ENCODE measurements at places on chromosomes 16 and 17. TPM values are rescaled to one million over a fixed set of nuclear protein-coding genes. Genes with fewer than 3 reads are reported as not detected.

GRCh38 chr17:49100601-49101000 is 32.0 kb upstream of the B4GALNT2 start:
- no peak for DNase-seq

- DNase-seq, result no peak
Observed at GRCh38 chr17:57625957-57626356, 119.1 kb downstream of the CCDC182 start.

The CA7 gene
- not detected for polyA plus RNA-seq

DNA sequence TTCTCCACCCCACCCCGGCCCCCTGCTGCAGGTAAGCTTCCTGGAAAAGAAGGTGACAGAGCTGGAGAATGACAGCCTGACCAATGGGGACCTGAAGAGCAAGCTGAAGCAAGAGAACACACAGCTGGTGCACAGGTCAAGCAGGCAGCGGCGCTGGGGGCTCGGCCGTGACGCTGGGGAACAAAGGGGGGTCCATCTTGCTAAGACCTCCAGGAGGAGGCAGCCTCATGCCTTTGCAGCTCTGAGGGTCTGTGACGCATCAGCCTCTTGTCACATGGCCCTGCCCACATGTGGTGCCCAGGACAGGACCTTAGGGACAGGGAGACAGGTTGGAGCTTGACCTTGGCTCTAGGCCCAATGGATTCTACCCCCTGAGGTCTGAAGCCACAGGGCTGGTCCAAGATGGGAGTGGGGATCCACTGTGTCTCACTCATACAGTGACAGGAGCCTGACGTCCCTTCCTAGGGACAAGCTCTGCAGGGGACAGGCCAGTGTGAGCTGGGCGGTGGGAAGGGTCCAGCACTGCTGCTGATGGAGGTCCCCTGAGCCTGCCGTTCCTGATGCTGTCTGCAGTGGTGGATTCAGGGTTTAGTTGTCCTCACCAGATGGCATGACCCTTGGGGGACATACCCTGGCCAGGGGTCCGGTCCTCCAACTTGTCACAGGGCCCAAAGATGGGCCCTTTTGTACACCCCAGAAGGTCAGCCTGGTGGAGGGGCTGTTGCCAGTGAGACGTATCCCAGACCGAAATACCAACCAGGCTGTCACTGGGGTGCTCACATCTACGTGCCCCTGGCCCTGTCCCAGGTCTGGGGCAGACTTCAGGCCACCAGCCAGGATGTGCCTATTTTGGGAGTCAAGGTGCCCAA is 132.6 kb downstream of the RAB11FIP4 start:
- no peak for DNase-seq

- no peak for DNase-seq
Observed at GRCh38 chr17:8417806-8418205, 17.9 kb upstream of the NDEL1 start.

DNA sequence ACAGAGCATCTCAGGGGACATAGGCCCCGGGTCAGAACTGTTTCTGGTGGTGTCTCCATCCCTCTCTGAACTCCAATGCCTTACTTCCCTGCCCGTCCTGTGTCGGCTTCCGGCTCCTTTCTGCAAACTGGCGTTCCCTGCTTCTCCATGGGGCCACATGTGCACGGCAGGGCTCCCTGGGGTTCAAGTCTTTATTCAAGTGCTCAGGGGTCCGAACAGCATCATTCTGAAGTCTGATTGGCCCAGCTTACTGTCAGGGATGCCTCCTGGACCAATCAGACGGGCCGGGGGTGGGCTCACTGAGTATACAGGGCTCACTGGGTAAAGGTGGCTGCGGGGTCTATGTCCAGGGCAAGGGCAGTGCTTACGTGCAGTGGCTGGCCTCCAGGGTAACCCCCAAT is 17.1 kb downstream of the C16orf82 start:
- DNase-seq, result no peak

DNA sequence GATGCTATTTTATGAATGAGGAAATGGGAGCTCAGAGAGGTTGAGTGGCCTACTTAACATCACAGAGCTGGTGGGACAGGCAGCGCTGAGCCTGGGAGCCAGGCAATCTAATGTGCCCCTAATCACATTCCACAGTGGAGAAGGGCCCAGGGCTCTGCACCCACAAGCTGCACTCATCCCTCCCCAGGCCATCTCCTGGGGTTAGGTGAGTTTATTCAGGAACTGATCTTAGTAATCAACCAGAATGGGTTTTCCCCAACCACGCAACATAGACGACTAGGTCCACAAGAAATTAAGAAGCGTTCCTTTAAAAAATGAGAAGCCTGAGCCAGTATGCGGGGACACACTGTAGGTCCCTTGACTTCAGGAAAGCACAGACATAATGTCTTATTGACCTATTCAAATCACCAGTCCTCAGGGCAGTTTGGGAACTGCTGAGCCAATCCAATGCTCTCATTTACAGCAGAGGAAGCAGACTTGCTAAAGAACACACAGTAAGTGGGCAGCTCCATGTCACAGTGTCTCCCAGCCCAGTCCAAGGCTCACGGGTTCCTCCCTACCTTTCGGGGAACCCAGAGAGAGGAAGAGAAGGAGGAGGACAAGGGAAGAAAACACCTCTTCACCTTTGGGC is 2.3 kb downstream of the MPP3 start:
- no peak for DNase-seq

DNA sequence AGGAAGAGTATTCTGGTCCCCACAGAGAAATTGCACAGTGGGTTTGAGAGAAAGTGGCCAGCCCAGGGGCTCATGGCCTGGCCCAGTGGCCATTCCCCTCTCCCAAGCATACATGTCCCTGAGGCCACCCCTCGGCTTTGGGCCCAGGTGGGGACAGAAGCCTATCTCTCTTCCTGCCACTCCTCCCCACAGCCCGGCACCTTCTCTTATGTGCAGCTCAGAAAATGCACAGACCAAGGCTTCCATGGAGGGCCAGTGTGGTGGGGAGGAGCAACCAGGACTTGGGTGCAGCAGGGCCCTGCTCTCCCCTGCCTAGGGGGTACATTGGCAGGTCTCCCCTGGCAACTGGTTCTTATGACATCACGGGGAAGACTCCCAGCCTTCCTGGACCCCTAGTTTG is at the start of gene C16orf90:
Gene C16orf90, minus strand, starts transcription at position 314 of the 400 bp plus-strand sequence. Its CDS starts 68 bp downstream, at position 246.
- DNase-seq, result no peak

GRCh38 chr16:82594114-82594513 is 32.7 kb upstream of the CDH13 start:
- no peak for DNase-seq

The CRISPLD2 gene
- polyA plus RNA-seq, result 103 TPM

DNA sequence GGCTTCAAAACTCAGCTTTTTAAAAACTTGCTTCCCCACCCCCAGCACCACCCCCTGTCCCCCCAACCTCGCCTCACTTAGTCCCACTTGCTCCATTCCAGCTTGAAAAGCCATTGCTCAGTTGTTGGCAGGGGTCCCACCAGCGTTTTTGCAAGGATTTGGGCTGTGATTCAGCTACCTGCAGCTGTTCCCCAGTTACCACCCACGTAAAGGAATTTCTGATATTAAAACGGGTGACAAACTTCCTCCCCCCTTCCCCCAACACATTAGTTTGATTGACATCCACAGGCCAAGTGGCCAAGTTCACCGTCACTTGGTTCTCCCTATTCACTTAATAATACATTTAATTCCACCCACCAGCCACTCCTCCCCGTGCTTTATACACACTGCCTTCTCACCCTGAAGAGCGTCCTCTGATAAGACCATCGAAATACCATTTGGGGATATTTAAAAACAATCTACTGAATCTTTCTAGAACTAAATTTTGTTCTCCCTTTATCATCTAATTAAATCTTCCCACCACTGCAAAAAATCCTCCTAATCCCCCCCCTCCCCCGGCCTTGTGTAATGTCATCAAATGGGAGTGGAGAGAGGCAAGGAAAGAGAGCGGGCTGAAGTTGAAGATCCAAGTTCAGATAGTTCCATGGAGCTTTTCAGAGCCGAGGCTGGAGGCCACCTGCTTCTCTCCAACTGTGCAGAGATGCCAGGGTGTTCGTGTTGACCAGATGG is 55.1 kb downstream of the SOX9 start:
- no peak for DNase-seq

- DNase-seq, result no peak
Observed at GRCh38 chr17:82449131-82449882, 1.2 kb downstream of the CYBC1 start.

DNA sequence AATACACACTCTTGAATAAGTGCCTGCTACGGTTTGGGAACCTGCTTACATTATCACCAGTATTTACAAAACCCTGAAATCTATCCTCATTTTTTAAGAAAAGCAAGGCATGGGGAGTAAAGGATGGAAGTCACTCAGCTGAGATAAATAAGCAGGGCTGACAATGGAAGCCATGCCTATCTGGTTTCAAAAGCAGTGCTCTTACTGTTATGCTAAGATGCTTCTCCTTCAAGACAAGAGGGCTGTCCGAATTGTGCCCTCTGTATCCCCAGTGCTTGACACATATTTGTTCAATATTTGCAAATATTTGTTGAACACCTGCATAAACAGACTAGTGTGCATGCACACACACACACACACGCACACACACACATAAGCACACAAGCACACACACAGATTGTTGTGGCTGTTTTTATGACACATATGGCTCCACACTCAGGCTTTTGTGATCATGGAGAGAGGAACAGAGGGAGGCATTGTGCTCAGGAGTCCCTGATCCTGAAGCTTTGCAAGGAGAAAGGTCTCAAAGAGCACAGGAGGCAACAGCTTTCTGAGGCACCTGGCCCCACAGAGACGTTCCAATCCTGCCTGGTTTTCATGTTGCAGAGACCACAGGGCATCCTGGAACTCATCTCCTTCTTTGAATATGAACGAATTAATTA is 401.6 kb upstream of the CDH11 start:
- no peak for DNase-seq

GRCh38 chr17:58156839-58157803 is 8.9 kb downstream of the OR4D1 start:
- no peak for DNase-seq

The ARMC7 gene
- polyA plus RNA-seq, result 5.6 TPM

The HBA2 gene
- not detected for polyA plus RNA-seq

The PRR14 gene
- 4.9 TPM for polyA plus RNA-seq

- DNase-seq, result no peak
Observed at GRCh38 chr17:15048933-15049794, 216.0 kb downstream of the PMP22 start.

- no peak for DNase-seq
Observed at GRCh38 chr17:73455050-73455687, 143.4 kb upstream of the CDC42EP4 start.

DNA sequence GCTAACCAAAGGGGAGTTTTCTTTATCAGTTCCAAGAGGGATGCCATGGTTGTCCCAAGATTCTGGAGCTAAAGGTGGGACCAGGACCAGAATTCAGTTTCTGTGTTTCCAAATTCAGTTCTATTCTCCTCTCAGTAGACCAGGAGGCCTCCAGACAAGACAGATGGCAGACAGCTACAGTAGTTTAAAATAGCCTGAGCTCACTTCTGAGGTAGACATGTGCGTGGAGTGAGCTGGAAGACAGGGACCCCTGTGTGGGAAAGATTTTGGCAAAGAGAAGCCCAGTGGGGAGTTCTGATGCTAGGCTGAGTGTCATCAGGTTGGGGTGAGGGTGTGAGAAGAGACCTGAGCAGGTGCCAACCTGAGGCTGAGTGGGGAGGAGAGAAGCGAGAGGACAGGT is 95.4 kb downstream of the PRKCB start:
- no peak for DNase-seq

The GFER gene
- 15.8 TPM for polyA plus RNA-seq

The DNAH2 gene
- 0.06 TPM for polyA plus RNA-seq

GRCh38 chr17:58330997-58331814 is 2.6 kb upstream of the TSPOAP1 start:
- no peak for DNase-seq

The MT1H gene
- not detected for polyA plus RNA-seq

The UBB gene
- 1,944 TPM for polyA plus RNA-seq

The RASD1 gene
- polyA plus RNA-seq, result 0.55 TPM

- DNase-seq, result no peak
Observed at GRCh38 chr16:7257016-7257415, 75.6 kb upstream of the RBFOX1 start.

The FOXL1 gene
- polyA plus RNA-seq, result 41.1 TPM

DNA sequence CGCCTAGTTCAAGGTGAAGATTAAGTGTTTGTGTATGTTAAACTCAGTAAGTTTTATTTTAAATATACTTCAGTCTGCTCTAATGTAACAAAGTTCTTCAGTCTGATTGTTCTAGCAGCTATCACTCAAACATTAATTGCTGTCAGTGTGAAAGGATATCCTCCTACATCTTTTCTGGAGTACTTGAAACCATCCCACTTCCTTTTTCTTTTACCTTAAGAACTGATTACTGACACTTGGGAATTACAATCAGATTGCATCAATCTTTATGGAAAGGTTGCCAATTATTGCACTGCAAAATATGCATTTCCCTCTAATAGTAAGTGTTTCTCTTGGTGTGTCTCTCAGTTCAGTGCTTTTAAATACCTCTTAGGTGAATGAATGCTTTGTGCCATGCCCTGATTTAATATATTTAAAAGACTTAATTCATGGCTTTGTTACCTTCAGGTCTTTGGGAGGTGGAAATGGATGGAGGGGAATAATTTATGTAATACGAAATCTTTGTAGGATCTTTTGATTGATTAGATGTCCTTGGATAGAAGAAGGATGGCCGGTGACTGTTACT is 16.6 kb downstream of the MRTFB start:
- DNase-seq, result no peak

GRCh38 chr17:59858167-59858816 is 34.5 kb downstream of the TUBD1 start:
- DNase-seq, result no peak

The RASL10B gene
- polyA plus RNA-seq, result 3.3 TPM

- no peak for DNase-seq
Observed at GRCh38 chr16:78654929-78655328, 555.5 kb downstream of the WWOX start.

GRCh38 chr16:56935201-56935600 is 3.3 kb downstream of the HERPUD1 start:
- no peak for DNase-seq

GRCh38 chr17:19705201-19705600 is 11.2 kb downstream of the SLC47A2 start:
- no peak for DNase-seq

- no peak for DNase-seq
Observed at GRCh38 chr17:73348018-73348828, 36.4 kb upstream of the CDC42EP4 start.

- DNase-seq, result no peak
Observed at GRCh38 chr16:10067406-10067805, 114.8 kb downstream of the GRIN2A start.

The MYO15A gene
- polyA plus RNA-seq, result 0.32 TPM

The KRT14 gene
- polyA plus RNA-seq, result 0.09 TPM

The TBC1D3I gene
- polyA plus RNA-seq, result 0.10 TPM

The TMEM235 gene
- not detected for polyA plus RNA-seq

The CASKIN2 gene
- polyA plus RNA-seq, result 1.9 TPM

- DNase-seq, result no peak
Observed at GRCh38 chr16:66512272-66513110, 37.4 kb downstream of the TK2 start.
